AG04449 (cell line): ENCODE measurements at places on chromosomes 1 and 21.

- no peak for DNase-seq
Observed at GRCh38 chr1:200041337-200042118, 14.0 kb downstream of the NR5A2 start.

DNA sequence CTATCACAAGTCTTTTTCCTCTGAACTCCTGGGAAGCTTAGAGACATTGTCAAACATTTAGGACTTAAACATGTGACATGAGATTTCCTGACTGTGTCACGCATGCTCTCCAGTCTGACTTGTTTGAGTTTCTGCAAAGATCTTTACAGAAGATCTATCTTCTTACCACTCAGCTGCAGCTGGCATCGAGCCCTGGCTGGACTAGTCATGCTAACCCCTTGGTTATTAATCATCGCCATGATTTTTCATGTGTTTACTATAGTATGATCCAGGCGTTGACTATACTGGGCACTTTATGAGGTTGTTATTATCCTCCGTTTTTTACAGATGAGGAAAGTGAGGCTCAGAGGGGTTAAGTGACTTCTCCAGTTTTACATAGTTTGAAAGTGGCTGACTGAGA, 18.1 kb upstream of the IRF2BP2 start:
- no peak for DNase-seq

DNA sequence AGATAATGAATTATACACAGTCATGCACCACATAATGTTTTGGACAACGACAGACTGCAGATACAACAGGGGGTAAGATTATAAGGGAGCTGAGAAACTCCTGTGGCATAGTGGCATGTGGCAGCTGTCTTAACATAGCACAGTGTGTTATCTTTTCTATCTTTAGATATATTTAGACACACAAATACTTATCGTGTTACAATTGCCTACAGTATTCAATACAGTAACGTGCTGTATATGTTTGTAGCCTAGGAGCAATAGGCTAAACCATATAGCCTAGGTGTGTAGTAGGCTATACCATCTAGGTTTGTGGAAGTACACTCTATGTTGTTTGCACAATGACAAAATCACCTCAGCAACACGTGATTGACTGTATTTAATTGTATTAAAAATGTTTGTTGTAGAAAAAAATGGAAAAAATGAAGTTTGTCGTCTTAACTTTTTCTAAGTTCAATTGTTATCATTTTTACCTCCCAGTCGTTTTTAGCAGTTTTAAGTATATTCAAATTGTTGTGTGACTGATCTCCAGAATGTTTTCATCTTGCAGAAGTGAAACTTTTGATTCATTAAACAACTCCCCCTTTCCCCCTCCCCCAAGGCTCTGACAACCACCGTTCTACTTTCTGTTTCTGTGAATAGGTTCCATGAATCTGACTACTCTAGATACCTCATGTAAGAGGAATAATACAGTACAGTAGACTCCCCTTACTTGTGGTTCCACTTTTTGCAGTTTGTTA, 351.0 kb upstream of the B3GALT2 start:
- no peak for DNase-seq

GRCh38 chr1:108077991-108078390, 113.0 kb upstream of the VAV3 start:
- DNase-seq = no peak

GRCh38 chr21:33063375-33063883, 6.5 kb upstream of the OLIG1 start:
- DNase-seq = no peak

DNA sequence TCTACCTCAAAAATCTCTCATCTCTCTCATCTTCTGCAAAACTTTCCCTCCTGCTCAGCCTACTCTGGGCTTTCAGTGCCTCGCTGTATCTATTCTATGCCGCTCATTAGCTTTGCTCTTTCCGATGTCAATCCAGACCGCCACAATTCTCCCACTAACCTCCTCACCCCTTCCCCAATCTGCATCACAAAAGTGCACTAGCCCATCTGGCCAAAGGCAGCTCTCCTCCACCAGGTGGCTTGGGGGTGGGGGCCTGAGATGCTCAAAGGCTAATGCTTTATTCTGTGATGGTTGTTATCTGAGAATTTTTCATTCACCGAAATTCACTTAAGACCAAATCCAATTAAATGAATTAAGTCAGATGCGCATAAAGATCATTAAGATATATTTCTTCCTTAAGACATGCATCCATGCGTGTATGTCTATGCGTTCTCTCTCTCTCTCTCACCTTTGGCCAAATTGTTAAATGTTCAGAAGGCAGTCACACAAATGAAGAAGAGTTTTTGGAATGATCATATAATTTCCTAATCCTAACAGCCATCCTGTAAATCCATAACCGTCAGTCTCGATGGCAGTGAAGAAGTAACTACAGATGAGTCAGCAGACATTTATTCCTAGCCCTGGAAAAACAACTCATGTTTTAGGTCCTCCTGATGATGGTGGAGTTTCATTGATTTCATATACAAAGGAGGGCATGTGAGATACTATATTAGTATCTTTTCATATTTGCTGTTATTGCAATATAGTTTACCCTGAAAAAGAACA, 111.3 kb downstream of the C1orf21 start:
- no peak for DNase-seq

GRCh38 chr1:40651138-40651857, 14.2 kb downstream of the RIMS3 start:
- no peak for DNase-seq

- DNase-seq = no peak
Observed at GRCh38 chr1:117842408-117843170, 86.8 kb downstream of the GDAP2 start.

- no peak for DNase-seq
Observed at GRCh38 chr1:84107955-84108354, 36.1 kb upstream of the PRKACB start.

DNA sequence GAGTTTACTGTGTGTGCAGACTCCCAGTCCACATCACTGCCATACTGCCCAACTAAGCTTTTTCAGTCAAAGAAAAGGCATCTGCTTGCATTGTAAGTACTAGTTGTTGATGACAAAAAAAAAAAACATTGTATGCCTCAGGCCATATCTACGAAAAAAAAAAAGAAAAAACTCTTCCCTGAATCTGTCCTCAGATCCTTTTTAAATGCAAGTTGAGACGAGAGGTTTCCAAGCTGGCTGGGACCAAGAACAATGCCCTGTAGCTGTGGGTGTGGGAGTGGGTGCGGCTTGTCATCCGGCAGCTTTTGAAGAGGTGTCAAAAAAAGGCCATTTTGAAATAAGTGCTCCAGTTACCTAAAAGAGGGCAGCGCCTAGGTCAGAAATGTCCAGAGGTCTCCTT, 29.2 kb upstream of the HHAT start:
- no peak for DNase-seq

- no peak for DNase-seq
Observed at GRCh38 chr21:25635310-25635709, 3.7 kb upstream of the JAM2 start.
